ENCODE measurements at places on chromosomes 11 and 22.

- no peak overlapping the region for H3K27ac ChIP-seq
- DNase-seq: no peak
- no peaks in the 10 kb centered on the region for H3K27me3 ChIP-seq
- peaks cover 4% of the 10 kb centered on the region for H3K36me3 ChIP-seq
- no peak overlapping the region for H3K4me3 ChIP-seq
These were observed 56.2 kb upstream of the GLYAT start for GRCh38 chr11:58787903-58788302.

DNA sequence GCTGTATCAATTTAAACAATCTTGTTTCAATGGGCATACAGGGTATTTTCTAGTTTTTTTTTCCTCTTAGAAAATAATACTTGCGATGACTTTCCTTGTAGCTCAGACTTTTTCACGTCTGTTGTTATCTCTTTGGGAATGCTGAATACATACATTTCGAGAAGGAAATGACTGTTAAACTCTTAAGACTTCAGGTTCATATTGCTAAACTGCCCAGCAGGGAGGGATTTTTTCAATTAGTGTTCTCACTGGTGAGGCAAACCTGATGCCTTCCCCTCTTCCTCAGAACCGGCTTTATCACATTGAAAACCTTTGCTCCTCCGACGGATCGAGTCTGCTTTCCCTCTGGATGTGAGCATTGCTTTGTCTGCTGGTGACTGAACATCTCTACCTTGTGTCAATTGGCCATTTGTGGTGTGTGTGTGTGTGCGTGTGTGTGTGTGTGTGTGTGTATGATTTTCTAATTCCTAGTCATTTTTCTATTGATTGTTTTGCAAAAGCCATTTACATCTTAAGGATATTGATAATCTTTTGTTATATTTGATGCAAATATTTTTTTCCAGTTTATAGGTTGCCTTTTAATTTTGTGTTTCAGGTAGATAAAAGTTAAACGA, 6.6 kb downstream of the NEAT1 start:
- H3K27me3 ChIP-seq: peaks cover 6% of the 10 kb centered on the region
- DNase-seq: no peak
- H3K36me3 ChIP-seq: no peaks in the 10 kb centered on the region
- H3K4me3 ChIP-seq: no peak overlapping the region
- peaks cover 50% of the 10 kb centered on the region for H3K4me1 ChIP-seq

DNA sequence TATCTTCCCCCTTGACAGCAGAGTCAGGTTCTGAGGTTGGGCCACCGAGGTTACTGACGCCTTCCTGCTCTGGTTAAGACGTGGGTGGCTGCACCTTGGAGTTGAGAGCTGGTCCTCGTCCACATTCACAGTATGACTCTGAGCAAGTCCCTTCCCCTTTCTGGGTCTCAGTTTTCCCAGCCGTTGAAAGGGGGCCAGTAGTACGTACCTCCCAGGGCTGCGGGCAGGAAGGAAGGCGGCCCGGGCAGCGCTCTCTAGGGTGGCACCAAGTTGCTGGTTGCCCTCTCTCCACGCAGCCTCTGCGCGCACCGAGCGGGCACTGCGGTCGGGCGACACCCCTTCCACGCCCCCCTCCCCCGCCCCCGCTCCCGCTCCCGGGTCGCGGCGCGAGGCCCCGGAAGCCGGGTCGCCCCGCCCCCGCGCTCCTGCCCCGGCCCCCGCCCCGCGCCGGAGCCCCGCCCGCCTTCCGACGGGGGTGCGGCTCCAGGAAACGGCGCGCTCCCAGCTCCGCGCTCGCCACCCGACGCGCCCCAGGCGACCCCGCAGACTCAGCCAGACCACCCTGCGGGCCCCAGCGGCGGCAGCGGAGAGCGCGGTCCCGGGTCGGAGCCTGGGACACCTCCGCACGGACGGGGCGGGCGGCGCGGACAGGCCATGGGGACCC, at the start of gene EHBP1L1:
Gene EHBP1L1 (plus strand): TSS at position 486 of the 664 bp plus-strand sequence. CDS start 250 bp downstream, outside the sequence.
- peak within 1 kb of the TSS; percentile 85 for H3K4me3 ChIP-seq
- H3K4me1 ChIP-seq: peaks cover 29% of the 10 kb centered on the region
- DNase-seq: peak; percentile 38
- no peaks in the 10 kb centered on the region for H3K36me3 ChIP-seq

- peaks cover 9% of the 10 kb centered on the region for H3K27me3 ChIP-seq
- DNase-seq: no peak
- H3K36me3 ChIP-seq: no peaks in the 10 kb centered on the region
- no peak overlapping the region for H3K4me3 ChIP-seq
These were observed 7.5 kb downstream of the TSPAN4 start for GRCh38 chr11:849951-850774.

DNA sequence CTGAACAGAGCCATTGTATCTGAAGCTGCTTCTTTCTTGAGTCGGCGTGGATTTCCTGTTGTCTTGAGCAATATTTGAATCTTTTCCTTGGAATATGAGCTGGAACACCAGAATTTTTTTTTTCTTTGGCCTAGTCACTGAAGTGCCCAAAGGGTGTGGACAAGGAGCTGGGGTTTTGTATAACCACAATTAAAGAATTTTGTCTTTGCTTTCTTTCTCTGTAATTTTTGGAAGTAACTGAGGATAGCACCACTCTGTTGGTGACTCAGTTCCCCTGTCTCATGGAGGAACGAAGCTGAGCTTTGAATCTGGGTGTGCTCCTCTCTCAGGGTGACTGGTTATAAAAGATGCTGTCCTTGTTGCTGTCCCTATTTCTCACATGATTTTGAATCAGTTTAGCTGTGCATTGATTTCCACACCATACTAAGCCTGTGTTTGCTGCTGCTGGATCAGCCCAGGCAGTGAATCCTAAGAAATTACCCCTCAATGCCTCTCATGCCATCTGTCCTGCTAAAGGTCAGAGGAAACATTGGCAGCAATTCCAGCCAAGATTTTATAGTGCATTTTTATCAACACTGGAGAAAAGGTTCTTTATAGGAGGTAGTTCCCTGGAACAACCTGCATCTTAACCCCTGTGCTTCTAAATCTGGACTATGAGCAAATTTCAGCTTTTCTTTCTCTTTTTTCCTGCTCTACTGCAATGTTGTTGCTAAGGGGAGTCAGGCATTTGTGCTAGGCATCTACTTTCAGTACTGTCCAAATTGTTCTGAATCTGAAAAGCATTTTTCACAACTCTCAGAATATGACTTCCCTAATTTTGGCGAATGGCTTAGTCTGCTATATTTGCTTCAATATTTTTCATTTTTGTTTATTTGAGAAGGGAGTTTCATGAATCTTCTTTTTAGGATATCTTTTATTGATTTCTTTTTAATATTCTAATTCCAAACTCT, 540.8 kb downstream of the SOX6 start:
- H3K4me1 ChIP-seq: peaks cover 6% of the 10 kb centered on the region
- no peak overlapping the region for H3K4me3 ChIP-seq
- no peaks in the 10 kb centered on the region for H3K36me3 ChIP-seq
- H3K27ac ChIP-seq: no peak overlapping the region
- peaks cover 2% of the 10 kb centered on the region for H3K27me3 ChIP-seq
- DNase-seq: no peak

- DNase-seq: no peak
- H3K4me3 ChIP-seq: no peak overlapping the region
- no peaks in the 10 kb centered on the region for H3K27me3 ChIP-seq
- no peak overlapping the region for H3K27ac ChIP-seq
These were observed 44.0 kb downstream of the PPP6R3 start for GRCh38 chr11:68504432-68505066.

- peaks cover 49% of the 10 kb centered on the region for H3K27me3 ChIP-seq
- peaks cover 58% of the 10 kb centered on the region for H3K4me1 ChIP-seq
- no peak overlapping the region for H3K27ac ChIP-seq
- no peak for DNase-seq
These were observed 7.3 kb downstream of the PDGFB start for GRCh38 chr22:39237318-39238100.

GRCh38 chr11:1561266-1561665, 10.8 kb downstream of the DUSP8 start:
- H3K36me3 ChIP-seq: no peaks in the 10 kb centered on the region
- H3K27ac ChIP-seq: no peak overlapping the region
- no peaks in the 10 kb centered on the region for H3K4me1 ChIP-seq
- H3K4me3 ChIP-seq: no peak overlapping the region

DNA sequence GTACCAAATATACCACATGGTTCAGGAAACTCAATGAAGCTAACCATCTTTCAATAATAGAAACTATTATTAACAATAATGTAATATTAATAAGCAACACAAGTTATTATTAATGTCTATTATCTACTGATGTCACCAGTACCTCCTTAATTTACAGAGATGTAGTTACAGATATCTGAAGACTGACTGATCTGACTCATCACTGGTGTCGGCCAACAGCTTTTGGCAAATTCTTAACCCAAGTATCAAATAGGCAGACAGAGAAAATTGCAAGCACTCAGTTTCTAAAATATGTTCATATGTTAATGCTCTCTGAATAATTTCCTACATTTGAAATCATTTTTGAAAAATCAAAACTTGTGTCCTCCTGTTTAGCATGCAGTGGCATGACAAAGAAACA, 100.4 kb upstream of the DDI1 start:
- H3K27ac ChIP-seq: no peak overlapping the region
- H3K27me3 ChIP-seq: no peaks in the 10 kb centered on the region
- no peak overlapping the region for H3K4me3 ChIP-seq

DNA sequence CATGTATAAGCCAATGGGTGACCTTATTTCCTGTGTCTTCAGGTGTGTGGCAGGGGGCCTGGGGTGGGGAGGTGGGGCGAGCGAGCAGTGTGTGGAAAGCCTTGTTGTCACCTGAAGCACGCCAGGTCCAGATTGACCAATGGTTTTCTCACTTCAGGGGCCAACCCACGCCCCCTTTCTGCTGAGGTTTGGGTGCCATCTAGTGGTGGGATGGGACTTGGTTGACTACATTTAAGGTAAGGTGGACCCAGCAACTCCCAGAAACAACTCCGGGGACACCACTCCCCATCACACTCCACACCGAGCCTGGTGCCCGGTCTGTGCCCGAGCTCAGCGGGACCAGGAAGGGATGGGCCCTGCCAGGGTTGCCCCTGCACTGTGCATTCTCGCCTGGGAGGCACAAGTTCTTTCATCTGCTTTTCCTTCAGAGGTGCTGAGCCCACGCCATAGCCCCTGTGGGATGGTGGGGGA, 40.0 kb downstream of the TPCN2 start:
- peaks cover 2% of the 10 kb centered on the region for H3K27me3 ChIP-seq
- H3K27ac ChIP-seq: no peak overlapping the region
- DNase-seq: peak; percentile 77
- H3K36me3 ChIP-seq: peaks cover 32% of the 10 kb centered on the region
- no peaks in the 10 kb centered on the region for H3K4me1 ChIP-seq

- H3K36me3 ChIP-seq: no peaks in the 10 kb centered on the region
- H3K4me1 ChIP-seq: no peaks in the 10 kb centered on the region
- peaks cover 4% of the 10 kb centered on the region for H3K27me3 ChIP-seq
- no peak overlapping the region for H3K27ac ChIP-seq
- no peak for DNase-seq
- H3K4me3 ChIP-seq: no peak overlapping the region
These were observed 62.7 kb downstream of the IGF2 start for GRCh38 chr11:2076441-2076840.

- peaks cover 41% of the 10 kb centered on the region for H3K4me1 ChIP-seq
- peak overlapping the region; percentile 29 for H3K4me3 ChIP-seq
- H3K36me3 ChIP-seq: no peaks in the 10 kb centered on the region
- H3K27me3 ChIP-seq: peaks cover 11% of the 10 kb centered on the region
- DNase-seq: peak; percentile 71
- peak overlapping the region; percentile 79 for H3K27ac ChIP-seq
These were observed 4.5 kb upstream of the TP53I11 start for GRCh38 chr11:44955015-44955738.

- peaks cover 8% of the 10 kb centered on the region for H3K4me1 ChIP-seq
- DNase-seq: no peak
- peaks cover 22% of the 10 kb centered on the region for H3K36me3 ChIP-seq
- H3K27me3 ChIP-seq: peaks cover 8% of the 10 kb centered on the region
- no peak overlapping the region for H3K27ac ChIP-seq
These were observed 13.2 kb downstream of the TKFC start for GRCh38 chr11:61345954-61346843.

DNA sequence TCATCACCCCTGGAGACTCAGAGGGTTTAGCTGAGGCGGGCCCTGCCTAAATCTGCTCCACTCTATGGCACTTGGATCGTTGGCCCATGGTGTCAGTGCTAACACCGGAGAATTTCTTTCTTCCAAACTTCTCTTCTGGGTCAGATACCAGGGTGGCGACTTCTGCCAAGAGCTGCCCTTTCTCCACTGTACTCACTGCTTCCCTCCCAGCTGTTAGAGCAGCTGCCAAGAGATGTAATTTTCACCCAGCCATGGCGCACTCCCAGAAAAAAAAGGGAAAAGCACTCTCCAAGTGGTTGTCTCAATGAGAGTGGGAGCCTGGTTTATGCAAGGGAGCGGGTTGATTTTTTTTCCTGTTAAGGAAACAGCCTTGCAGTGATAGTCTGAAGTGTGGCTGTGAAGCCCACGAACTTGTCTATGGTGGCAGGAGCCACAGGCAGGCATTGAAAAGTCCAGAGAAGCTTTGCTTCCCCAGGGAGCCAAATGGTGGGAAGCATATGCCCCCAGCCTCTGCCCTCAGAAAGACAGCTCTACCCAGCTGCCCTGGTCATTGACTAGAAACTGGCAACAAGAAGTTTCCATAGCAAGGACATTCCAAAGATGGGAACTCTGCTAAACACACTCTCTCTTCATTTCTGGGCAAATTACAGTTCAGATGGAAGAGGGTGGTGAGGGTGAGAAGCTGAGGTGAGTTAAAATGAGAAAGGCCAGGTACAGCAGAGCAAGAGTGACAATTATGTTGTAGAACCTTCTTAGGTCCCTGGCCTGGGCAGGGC, 10.7 kb downstream of the PCSK7 start:
- H3K27me3 ChIP-seq: no peaks in the 10 kb centered on the region
- H3K4me1 ChIP-seq: peaks cover 22% of the 10 kb centered on the region
- no peak overlapping the region for H3K4me3 ChIP-seq
- H3K36me3 ChIP-seq: peaks cover 33% of the 10 kb centered on the region

DNA sequence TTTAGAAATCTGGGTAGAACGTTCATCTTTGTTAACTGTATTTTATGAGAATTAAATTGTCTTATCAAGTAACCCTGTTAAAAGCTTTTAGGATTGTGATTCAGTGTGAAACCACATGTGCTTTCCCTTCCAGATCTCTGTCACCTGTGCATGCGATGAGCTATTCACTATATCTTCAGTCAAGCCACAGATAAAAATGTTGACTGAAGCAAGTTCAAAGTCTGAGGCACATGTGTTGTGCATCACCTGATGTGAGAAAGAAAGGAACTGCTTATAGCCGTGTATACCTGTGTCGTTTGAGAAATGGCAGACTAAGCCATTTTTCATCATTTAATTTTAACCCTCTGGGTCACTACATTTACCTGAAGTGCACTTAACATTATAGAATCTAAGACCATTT, 1088.9 kb upstream of the TENM4 start:
- no peak overlapping the region for H3K4me3 ChIP-seq
- no peaks in the 10 kb centered on the region for H3K27me3 ChIP-seq

Data from endothelial cell (in vitro differentiated cells).